NCI-H1930 (cell line): ENCODE measurements at places on chromosomes 13 and 19.

- DNase-seq: no peak
These were observed 37.8 kb downstream of the EPS15L1 start for GRCh38 chr19:16433986-16434385.

DNA sequence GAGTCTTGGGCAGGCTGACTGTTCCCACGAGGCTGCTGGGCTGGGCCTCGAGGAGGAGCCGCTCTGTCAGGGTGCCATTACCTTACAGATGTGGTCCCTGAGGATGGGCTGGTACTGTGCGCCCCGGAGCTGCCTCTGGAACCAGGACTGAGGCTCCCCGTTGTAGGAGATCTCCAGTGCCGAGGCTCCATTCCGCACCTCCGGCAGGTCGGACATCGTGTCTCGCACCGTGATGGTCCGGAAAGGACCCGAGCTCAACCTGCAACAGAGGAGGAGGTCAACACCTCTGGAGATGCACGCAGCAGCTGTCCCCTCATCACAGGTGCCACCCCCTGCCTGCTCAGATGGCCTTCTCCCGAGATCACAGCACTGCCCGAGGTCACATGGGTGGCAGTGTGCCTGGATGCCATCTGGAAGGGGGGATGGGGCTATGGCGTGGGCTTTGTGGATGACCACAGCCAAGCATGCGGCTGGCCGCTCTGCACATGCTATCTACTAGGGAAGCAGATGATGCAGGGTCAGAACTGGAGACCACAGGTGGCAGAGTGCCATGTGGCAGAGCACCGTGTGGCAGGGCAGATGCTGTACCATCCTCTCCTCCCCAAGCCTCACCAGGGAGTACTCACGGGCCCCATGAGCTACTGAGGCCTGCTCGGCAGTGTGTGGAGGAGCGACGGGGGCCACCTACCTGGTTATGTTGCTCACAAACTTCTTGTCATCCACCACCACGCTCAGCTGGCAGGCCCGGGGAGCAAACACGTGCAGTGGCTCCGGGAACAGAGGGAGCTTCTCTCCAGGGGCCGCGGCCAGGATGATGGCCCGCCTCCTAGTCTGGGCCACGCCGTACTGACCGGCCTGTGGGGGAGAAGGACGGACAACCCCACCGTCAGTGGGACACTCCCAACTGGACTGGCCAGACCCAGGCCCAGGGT lies 18.3 kb upstream of the EIF3G start:
- no peak for DNase-seq

- DNase-seq: no peak
These were observed 1.8 kb downstream of the MBD3 start for GRCh38 chr19:1590641-1591397.

- no peak for DNase-seq
These were observed 37.3 kb downstream of the SMARCA4 start for GRCh38 chr19:10998045-10998533.

- DNase-seq: no peak
These were observed 244.7 kb downstream of the COL4A1 start for GRCh38 chr13:110062077-110062776.

DNA sequence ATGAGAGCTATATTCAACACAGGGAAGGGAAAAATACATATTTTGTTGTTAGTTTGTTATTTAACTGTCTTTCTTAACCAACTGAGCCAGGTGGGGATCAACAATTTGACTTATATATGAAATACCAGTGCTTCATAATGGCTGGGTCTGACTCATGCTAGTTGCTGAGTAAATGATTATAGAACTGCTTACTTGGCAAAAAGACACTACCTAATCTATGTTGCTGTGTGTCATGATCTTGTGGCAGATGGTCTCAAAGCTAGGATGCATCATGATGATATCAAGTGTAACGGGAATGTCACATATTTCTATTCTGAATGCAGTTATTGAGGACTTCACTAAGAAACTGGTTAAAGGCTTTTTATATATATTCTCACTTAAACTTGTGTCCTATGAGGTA lies 727.4 kb upstream of the SLITRK1 start:
- DNase-seq: no peak

- no peak for DNase-seq
These were observed 10.6 kb upstream of the GPR18 start for GRCh38 chr13:99268822-99269221.

DNA sequence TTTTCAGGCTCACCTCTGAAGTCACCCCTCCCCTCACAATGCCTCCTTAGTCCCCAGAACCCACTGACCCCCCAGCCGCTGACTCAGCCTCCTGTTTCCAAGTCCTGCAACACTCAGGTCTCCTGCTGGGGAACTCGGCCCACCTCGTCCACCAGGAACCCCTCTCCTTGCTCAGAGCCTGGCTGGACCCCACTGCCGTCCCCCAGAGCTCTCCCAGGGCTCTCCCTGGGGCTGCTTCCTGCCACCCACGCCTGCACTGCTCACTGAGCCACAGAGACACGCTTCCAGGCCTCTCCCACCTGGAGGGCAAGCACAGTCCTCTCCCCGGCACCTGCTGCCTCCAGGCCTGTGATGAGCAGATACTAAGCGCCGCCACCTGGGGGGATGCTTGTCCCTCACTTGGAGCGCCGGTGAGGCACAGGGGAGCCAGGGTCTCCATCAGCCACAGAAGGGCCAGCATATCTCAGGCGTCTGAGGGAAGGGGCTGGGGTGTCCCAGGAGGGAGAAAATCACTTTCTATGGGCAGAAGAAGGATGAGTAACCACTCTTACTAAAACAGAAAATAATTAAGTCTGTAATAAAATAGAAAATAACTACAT lies 53.8 kb downstream of the KLF2 start:
- DNase-seq: no peak

- no peak for DNase-seq
These were observed 8.7 kb downstream of the POP4 start for GRCh38 chr19:29614780-29615179.

DNA sequence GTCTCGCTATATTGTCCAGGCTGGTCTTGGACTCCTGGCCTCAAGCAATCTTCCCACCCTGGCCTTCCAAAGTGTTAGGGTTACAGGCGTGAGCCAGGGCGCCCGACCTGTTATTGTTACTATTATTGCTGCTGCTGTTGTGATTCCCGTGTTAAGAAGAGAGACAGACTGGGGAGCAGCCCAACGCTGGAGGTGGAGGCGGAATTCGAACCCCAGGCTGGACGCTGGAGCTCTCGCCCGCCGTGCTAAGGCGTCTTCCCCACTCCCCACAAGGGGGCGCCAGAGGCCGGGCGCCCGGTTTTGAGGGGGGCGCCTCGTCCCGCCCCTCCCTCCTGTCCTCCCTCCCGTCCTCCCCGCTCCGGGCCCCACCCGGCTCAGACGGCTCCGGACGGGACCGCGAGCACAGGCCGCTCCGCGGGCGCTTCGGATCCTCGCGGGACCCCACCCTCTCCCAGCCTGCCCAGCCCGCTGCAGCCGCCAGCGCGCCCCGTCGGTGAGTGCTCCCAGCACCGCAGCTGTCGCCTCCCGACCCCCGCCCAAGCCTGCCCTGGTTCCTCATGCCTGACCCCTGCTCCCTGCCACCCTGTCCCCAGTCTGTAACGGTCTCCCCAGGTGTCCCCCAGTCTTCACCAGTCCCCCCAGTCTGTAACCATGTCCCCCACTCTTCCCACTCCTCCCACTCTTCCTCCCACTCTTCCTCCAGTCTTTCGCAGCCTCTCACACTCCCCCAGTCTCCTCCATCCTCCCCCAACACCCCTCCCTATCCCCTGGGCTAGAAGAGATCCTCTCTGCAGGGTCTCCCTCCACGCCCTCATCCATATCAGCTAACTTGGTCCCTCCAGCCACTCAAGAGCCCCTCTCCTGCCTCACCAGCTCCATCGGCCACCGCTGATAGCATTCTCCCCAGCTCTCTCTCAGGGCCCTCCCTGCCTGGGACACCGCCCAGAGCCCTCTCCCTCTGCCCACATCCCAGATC lies at the start of gene EHD2:
Gene EHD2, plus strand, starts transcription at position 377 of the 976 bp plus-strand sequence. CDS start 3,191 bp downstream, outside the sequence.
- peak; percentile 24 for DNase-seq

DNA sequence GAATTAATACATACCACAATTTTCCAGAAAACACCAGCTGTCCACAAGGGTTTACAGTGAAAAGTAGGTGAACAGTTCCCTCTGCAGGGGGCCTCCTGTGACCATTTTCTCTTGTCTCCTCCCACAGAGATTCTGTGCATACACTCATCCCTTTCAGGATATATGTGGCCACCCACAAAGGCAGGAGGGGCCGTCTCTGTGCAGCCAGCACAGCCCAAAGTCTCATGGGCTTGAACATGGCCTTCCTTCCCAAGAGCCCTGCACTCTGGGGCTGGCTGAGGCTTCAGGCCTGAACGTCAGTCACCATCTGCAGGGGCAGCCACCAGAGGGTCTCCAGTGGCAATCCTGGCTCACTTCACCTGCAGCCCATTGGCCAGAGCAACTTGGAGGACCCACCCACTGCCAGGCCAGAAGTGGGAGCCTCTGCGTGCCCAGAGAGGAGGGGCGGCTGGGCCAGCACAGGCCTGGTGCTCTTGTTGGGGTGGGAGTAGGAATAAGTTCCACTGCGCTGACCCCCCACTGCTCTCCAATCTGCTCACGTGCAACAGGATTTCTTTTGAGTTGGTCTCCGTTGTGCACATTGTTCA lies 25.1 kb downstream of the TMEM161A start:
- DNase-seq: no peak

- DNase-seq: no peak
These were observed 666 bp downstream of the CELF5 start for GRCh38 chr19:3225169-3225485.

- DNase-seq: no peak
These were observed 76.0 kb upstream of the GPR12 start for GRCh38 chr13:26836626-26837025.

DNA sequence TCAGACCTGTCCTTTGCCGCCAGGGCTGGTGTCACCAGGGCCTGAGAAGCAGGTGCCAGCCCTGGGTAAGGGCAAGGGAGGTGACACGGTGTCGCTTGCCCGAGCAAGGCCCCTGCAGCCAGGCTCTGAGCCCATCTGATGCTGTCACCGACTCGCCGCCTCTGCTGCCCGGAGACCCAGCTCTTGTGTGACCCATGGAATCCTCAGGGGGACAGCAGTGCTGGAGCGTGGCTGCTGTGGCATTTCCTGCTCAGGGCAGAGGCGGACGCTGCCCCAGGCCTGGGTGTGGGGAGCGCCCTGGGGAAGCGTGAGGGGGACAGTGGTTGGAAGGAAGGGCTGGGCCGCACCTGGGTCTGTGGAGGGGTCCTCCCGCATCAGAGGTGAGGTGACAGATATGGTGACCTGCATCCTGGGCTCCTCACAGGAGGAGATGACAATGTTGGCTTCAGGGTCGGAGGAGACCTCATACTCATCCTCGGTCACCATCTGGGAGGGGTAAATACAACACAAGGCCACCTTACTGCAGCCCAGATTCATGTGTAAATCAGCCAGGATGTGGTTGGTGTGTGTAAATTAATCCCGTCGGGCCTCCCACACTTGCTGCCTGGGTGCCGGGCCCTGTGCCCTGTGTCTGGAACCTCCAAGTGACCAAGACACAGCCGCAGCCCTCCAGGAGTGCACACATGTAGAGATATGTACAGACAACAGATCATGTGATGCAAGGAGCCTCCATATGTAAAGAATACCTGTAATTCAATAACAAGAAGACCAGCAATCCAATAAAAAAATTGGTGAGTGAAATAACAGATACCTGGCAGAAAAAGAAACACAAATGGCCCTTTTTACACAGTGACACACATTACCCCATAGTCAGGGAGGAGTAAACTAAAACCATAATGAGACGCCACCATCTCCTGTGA lies 27.6 kb upstream of the MATK start:
- DNase-seq: no peak

- peak; percentile 45 for DNase-seq
These were observed 4.2 kb downstream of the LTBP4 start for GRCh38 chr19:40605216-40605971.

GRCh38 chr19:2464389-2464788 lies 7.6 kb upstream of the LMNB2 start:
- no peak for DNase-seq

GRCh38 chr19:6429419-6430221 lies 3.9 kb downstream of the SLC25A41 start:
- no peak for DNase-seq

- DNase-seq: no peak
These were observed 48.4 kb downstream of the KCTD12 start for GRCh38 chr13:76837801-76838200.

DNA sequence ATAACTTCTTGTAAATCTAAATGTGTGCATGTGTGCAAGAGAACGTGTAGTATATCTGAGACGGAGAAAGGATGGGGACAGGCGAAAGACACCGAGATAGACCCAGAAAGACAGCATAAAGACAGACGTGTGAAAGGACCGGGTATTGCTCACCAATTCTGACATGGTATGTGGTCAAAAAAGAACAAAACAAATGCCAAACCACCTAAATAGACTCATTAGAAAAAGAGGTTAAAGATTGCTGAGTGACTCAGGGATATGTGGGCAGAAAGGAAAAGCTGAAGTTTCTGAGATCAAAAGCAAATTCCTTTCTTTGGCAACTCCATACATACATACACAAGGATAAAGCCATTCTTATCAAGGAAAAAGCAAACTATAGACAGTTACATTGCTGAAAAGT lies 179.7 kb upstream of the TSC22D1 start:
- no peak for DNase-seq

- DNase-seq: no peak
These were observed 126.1 kb upstream of the MCF2L start for GRCh38 chr13:112842931-112843391.

DNA sequence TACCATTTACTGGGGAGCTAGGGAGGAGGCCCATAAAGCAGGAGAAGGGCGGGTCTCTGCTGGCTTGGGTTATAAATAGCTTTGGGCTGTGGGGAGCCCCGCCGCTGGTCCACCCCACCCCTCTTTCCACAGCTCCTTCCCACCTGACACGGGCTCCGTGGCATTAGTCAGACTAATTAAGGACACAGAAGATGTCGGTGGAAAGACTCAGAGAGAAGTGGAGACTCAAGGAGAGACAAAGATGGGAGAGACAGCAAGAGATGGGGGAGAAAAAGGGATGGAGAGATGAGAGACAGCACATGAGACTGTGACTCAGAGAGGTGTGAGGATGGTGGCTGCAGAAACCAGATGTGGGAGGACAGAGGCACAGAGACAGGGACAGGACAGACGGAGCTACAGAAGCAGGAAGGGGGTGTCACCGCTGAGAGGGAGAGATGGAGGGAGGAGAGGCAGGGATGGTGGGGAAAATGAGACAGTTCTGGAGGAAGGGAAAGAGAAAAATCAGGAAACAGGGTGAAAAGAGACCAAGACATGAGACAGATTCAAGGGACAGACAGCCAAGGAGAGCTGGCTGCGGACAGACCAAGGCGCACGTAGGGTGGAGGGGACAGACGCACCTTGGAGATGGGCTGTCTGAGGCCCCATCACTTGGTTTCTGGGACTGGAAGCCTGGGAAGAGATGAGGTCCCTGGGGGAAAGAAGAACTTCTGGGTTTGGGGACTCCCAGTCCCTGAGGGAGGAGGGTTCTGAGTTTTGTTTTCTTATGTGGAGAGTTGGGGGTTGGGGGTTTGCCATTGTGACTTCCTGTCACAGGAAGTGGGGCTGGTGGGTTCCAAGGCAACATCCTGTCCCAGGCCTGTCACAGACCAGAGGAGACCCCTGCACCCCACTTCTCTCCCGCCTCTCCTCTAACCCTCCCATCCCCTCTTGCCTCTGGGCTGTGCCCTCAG lies 4.1 kb downstream of the ARHGEF1 start:
- DNase-seq: no peak

DNA sequence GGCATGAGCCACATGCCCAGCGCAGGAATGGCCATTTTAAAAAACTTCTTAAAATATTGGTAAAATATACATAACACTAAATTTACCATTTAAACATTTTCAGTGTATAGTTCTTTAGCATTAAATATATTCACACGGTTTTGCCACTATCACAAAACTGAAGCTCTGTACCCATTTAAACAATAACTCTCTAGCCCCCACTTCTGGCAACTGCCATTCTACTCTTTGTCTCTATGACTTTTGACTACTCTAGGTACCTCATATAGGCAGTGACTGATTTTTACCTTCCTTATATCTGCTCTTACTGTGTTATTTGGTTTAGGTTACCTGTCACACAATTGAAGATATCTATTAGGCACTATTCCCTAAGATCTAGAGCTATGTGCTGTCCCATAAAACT lies 2.3 kb upstream of the KBTBD7 start:
- no peak for DNase-seq
